ENCODE measurements at places on chromosomes 12 and 14. TPM values are rescaled to one million over a fixed set of nuclear protein-coding genes. Genes with fewer than 3 reads are reported as not detected.

DNA sequence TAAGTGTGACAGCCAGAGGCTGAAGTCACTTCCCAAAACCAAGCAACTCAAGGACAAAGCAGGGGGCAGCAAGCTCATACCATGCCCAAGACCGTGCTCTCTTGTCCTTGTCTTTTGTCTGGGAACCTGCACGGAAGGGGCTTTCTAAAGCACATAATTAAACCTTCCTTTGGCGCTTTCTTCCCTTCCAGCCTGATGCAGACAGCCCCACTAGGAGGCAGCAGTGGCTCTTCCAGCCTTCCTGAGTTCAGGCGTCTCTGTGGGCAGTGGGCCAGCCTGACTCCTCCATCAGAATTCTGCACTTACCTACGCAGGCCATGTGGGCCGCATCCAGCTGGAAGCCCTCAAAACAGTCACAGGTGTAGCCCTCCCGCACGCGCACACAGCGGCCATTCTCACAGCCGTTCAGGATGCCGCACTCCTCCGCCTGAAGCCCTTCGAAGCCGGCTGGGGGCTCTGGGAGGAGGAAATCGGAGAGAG lies 7.6 kb downstream of the ISCA2 start:
- H3K27ac ChIP-seq, result no peak overlapping the region
- DNase-seq, result no peak
- H3K4me1 ChIP-seq, result no peaks in the 10 kb centered on the region
- H3K4me3 ChIP-seq, result no peak overlapping the region

- no peaks in the 10 kb centered on the region for H3K36me3 ChIP-seq
- DNase-seq, result no peak
- no peak overlapping the region for H3K4me3 ChIP-seq
- H3K27ac ChIP-seq, result no peak overlapping the region
These were observed 94.7 kb upstream of the PWP1 start for GRCh38 chr12:107590814-107591375.

DNA sequence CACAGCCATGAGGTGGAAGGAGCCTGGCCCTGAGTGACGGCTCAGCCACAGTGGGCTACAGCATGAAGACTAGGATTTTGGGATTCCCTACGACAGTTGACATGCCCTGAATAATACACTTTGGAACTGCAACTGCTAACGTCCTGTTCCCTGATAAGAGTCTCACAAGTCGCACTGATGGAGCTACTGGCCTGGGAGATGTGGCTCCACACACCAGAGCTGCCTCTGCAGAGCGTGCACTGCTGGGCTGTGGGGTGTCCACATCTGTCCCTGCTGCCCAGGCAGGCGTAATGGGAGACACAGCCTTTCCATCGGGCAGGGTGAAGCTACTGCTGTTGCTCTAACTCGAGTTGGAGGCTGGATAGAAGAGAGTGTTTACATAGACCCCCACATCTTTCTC lies 42.7 kb upstream of the RASSF3 start:
- H3K27me3 ChIP-seq, result no peaks in the 10 kb centered on the region
- no peaks in the 10 kb centered on the region for H3K36me3 ChIP-seq
- H3K27ac ChIP-seq, result no peak overlapping the region
- no peak for DNase-seq
- H3K4me3 ChIP-seq, result no peak overlapping the region
- H3K4me1 ChIP-seq, result no peaks in the 10 kb centered on the region

GRCh38 chr12:24630446-24630845 lies 318.5 kb downstream of the BCAT1 start:
- H3K27me3 ChIP-seq, result no peaks in the 10 kb centered on the region
- no peak overlapping the region for H3K4me3 ChIP-seq
- no peak overlapping the region for H3K27ac ChIP-seq
- DNase-seq, result no peak
- H3K36me3 ChIP-seq, result no peaks in the 10 kb centered on the region
- no peaks in the 10 kb centered on the region for H3K4me1 ChIP-seq

GRCh38 chr14:92680781-92681650 lies 67.4 kb downstream of the LGMN start:
- DNase-seq, result peak; percentile 73
- H3K4me1 ChIP-seq, result no peaks in the 10 kb centered on the region
- H3K27ac ChIP-seq, result no peak overlapping the region
- no peaks in the 10 kb centered on the region for H3K27me3 ChIP-seq
- H3K36me3 ChIP-seq, result no peaks in the 10 kb centered on the region
- no peak overlapping the region for H3K4me3 ChIP-seq

- peak within 1 kb of the TSS; percentile 94 for H3K27ac ChIP-seq
- peak; percentile 86 for DNase-seq
- H3K4me3 ChIP-seq, result peak within 1 kb of the TSS; percentile 56
These were observed at the start of gene C1R for GRCh38 chr12:7092229-7092985. C1R (minus strand) TSS chr12:7092445; CDS start chr12:7092388, 57 bp downstream.

- no peaks in the 10 kb centered on the region for H3K27me3 ChIP-seq
- no peaks in the 10 kb centered on the region for H3K4me1 ChIP-seq
- no peak overlapping the region for H3K4me3 ChIP-seq
- DNase-seq, result no peak
- H3K27ac ChIP-seq, result no peak overlapping the region
- H3K36me3 ChIP-seq, result no peaks in the 10 kb centered on the region
These were observed 50.4 kb downstream of the GXYLT1 start for GRCh38 chr12:42094277-42094676.

DNA sequence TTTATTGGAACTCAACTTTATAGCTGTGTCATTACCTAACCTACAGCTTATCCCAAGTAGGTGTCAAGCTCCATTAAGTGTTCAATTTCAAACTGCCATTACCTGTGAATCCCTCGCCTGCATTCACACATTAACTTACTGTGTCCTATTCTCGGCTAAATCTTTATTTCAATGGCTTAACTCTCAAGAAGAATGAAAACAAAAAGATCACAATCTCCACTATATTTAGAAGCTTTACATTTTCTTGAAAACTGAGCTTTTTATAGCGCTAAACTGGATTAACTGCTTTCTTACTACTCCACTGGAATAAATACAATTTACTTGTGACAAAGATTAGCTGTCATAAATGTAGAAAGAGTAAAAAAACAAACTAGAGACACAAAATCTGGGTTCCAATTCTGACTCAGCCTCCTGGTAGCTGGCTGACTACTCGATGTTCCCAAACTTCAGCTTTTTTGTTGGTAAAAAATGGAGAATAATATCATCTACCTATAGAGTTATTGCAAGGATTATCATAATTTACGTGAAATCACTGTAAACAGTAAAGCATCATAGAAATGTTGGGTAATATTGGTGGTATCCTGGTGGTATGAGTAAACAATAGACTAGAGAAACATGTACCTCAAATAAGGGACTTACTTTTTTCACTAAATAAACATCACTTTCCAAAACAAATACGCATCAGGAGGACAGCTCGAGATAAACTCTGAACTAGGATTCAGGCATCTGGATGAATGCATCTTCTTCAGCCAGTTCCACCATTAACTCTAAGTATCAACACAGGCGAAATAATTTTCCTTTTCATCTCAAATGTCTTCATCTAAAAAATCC lies 1.7 kb downstream of the RALGAPA1 start:
- H3K36me3 ChIP-seq, result no peaks in the 10 kb centered on the region
- DNase-seq, result no peak
- H3K27ac ChIP-seq, result peak overlapping the region; percentile 39
- H3K27me3 ChIP-seq, result no peaks in the 10 kb centered on the region
- no peaks in the 10 kb centered on the region for H3K4me1 ChIP-seq

- no peak overlapping the region for H3K27ac ChIP-seq
- no peaks in the 10 kb centered on the region for H3K36me3 ChIP-seq
- H3K27me3 ChIP-seq, result no peaks in the 10 kb centered on the region
- peaks cover 33% of the 10 kb centered on the region for H3K4me1 ChIP-seq
These were observed 23.3 kb upstream of the EMP1 start for GRCh38 chr12:13173012-13173932.

GRCh38 chr14:72154645-72155378 lies 222.6 kb downstream of the RGS6 start:
- H3K36me3 ChIP-seq, result no peaks in the 10 kb centered on the region
- no peak overlapping the region for H3K27ac ChIP-seq
- H3K27me3 ChIP-seq, result no peaks in the 10 kb centered on the region
- no peak for DNase-seq
- no peak overlapping the region for H3K4me3 ChIP-seq
- H3K4me1 ChIP-seq, result no peaks in the 10 kb centered on the region

GRCh38 chr12:11797317-11797913 lies 147.9 kb downstream of the ETV6 start:
- no peaks in the 10 kb centered on the region for H3K36me3 ChIP-seq
- no peaks in the 10 kb centered on the region for H3K4me1 ChIP-seq
- no peak for DNase-seq
- no peaks in the 10 kb centered on the region for H3K27me3 ChIP-seq
- no peak overlapping the region for H3K27ac ChIP-seq
- H3K4me3 ChIP-seq, result no peak overlapping the region

DNA sequence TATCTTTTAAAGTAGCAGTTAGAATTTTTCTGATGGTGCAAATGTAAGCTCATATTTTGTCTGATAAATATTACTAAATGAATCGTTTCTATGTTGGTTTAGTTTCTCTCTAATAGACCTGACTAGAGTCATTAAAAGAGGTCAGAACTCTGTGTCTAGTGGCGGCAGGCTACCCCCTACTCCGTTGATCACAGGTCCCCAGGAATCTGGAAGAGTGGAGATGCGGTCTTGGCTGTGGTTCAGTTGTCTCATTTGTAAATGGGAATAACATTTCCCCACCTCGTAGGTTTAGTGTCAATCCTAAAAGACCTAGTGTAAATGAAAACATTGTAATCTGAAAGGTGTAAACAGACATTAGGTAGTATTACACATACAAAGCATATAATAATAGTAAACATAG lies 4.7 kb upstream of the FOXJ2 start:
- H3K4me1 ChIP-seq, result peaks cover 4% of the 10 kb centered on the region
- peak overlapping the region; percentile 74 for H3K4me3 ChIP-seq
- DNase-seq, result no peak
- H3K36me3 ChIP-seq, result no peaks in the 10 kb centered on the region
- no peak overlapping the region for H3K27ac ChIP-seq

- no peak overlapping the region for H3K27ac ChIP-seq
- DNase-seq, result no peak
- no peak overlapping the region for H3K4me3 ChIP-seq
- no peaks in the 10 kb centered on the region for H3K36me3 ChIP-seq
- H3K27me3 ChIP-seq, result no peaks in the 10 kb centered on the region
- no peaks in the 10 kb centered on the region for H3K4me1 ChIP-seq
These were observed 123.7 kb upstream of the TMTC1 start for GRCh38 chr12:29907461-29907860.

DNA sequence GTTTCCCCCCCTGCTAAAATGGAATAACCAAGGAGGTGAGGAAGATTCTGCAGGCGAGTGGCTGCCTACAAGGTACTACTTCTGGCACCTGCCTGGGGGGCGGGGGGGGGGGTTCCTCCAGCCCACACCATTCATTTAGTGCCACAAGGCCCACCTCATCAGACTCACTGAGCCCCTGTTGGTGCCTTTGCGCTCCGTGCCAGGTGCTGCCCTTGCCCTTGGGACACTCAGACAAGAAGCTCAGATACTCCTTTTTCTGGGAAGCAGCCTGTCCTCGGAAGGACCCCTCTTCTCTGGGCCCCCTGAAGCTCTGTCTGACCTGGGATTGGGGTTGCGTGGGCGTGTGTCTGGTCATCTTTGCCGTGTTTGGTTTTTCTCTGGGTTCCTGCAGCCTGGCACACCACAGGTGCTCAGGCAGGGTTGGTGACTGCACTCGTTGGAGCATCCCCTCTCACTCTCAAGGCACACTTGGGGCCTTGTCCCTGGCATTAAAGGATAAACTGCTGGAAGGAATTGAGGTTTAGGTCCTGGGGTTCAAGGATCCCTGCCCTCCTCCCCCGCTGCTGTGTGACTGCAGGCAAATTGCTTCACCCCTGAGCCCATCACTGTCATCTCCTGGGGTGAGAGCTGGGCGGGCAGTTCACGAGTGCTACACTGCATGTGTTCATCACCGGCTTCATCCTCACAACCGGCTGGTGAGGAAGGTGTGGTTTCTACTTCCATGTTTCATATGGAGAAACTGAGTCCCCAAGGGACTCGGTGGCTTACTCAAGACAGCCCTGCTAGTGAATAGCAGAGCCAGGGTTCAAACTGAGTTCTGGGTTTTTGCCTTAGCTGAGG lies 16.9 kb downstream of the FAM222A start:
- no peak overlapping the region for H3K27ac ChIP-seq
- H3K27me3 ChIP-seq, result no peaks in the 10 kb centered on the region
- H3K4me3 ChIP-seq, result no peak overlapping the region
- DNase-seq, result peak; percentile 31
- H3K4me1 ChIP-seq, result peaks cover 6% of the 10 kb centered on the region

GRCh38 chr12:75489613-75490210 lies 9.2 kb downstream of the GLIPR1 start:
- no peak overlapping the region for H3K27ac ChIP-seq
- no peaks in the 10 kb centered on the region for H3K36me3 ChIP-seq
- H3K4me1 ChIP-seq, result no peaks in the 10 kb centered on the region
- no peak for DNase-seq

DNA sequence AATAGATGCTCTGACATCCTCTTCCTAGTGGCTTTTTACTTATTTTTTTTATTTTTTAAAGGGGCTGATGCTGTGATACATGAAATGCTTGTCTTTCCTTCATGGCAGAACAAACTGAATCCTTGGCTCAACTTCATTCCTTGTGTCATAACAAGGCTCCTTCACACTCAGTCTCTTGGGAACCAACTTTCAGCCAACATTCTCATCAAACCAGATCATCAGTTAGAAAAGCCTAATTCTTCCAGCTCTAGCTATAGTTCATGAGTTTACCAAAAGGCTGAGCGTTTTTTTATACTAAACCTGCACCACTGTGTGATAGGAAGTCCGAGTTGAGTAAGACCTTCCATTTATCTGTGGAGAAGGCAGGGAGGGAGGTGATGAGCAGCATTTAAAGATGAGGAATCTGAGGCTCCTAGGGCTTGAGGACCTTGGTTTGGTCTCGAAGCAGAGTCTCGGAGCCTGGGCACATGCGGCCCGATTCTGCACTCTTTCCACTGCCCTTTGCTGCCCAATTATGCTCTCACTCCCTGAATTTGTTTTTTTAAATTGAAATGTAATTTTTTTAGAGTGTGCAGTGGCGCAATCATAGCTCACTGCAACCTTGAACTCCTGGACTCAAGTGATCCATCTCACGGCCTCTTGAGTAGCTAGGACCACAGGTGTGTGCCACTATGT lies 8.2 kb downstream of the GPRC5D start:
- H3K27me3 ChIP-seq, result no peaks in the 10 kb centered on the region
- H3K36me3 ChIP-seq, result no peaks in the 10 kb centered on the region
- H3K4me3 ChIP-seq, result no peak overlapping the region
- H3K27ac ChIP-seq, result no peak overlapping the region
- peaks cover 17% of the 10 kb centered on the region for H3K4me1 ChIP-seq
- DNase-seq, result no peak

- H3K4me3 ChIP-seq, result no peak overlapping the region
- H3K27me3 ChIP-seq, result no peaks in the 10 kb centered on the region
- no peak for DNase-seq
- H3K27ac ChIP-seq, result no peak overlapping the region
These were observed 73.4 kb upstream of the DDHD1 start for GRCh38 chr14:53226553-53226952.

The VTI1B gene
- 44.2 TPM for total RNA-seq

The C14orf39 gene
- not detected for total RNA-seq

The RIPK3 gene
- 1.6 TPM for total RNA-seq

The FANCM gene
- 3.9 TPM for total RNA-seq

The EDDM3A gene
- total RNA-seq, result not detected

The RIMKLB gene
- 1.3 TPM for total RNA-seq

The NGB gene
- not detected for total RNA-seq

The LARP4 gene
- total RNA-seq, result 83.0 TPM

The KRT83 gene
- total RNA-seq, result not detected

The PDZRN4 gene
- total RNA-seq, result 0.12 TPM

The HOXC4 gene
- total RNA-seq, result not detected

Data from right lobe of liver (tissue), 6 donors.